ENCODE measurements at places on chromosomes 3 and 15.

GRCh38 chr3:183409219-183409618 lies 19.2 kb downstream of the MCF2L2 start:
- DNase-seq = no peak

GRCh38 chr3:188513662-188514328 lies 359.8 kb downstream of the LPP start:
- DNase-seq = no peak

DNA sequence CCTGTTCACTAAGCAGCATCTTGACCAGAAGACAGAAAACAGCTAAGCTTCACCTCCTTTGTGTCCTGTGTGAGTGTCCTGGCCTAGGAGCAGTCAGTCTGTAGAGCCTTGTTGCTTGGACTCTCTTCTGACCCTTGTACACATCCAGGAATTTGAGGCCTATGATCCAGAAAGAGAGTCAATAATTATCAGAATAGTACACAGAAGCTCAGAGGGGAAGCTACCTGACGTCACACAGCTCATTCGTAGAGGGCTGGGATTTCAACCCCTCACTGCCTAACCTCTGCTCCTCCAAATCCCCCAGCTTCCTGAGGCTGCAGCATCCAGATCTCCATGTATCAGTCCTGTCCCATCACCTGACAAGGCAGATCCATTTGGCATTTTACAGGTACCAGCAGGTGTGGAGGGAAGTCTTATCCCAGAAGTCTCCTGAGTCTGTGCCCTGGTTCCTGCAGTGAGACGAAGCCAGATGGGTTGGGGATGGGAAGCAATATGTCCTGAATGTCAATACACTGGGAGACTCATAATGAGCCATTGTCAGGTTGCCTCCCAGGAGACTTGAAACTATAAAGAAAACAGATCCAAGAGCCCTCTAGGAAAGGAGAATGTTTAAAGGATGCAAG lies 203.1 kb downstream of the MINAR1 start:
- no peak for DNase-seq

GRCh38 chr3:158532099-158532734 lies 38.8 kb upstream of the MLF1 start:
- peak; percentile 82 for DNase-seq

GRCh38 chr3:34254285-34254684 lies 455.9 kb downstream of the PDCD6IP start:
- DNase-seq = no peak

DNA sequence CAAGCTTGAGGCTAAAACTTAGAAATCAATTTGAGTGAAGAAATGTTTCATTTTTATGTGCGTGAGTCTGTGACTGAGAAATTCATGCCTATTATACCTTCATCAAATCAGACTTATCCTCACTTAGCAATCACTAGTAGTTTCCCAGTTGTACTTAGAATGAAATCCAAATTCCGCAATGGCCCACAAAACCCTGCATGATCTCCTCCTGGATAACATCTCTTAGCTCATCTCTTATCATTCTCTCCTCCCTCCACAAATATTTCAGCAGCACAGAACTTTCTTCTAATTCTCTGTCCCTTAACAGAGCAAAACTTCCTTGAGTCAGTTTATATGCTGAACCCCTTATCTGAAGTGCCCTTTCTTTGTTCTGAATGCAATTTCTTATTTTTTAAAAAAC lies 198.8 kb upstream of the TGFBR2 start:
- DNase-seq = no peak

GRCh38 chr3:30633718-30634117 lies 27.3 kb downstream of the TGFBR2 start:
- no peak for DNase-seq

DNA sequence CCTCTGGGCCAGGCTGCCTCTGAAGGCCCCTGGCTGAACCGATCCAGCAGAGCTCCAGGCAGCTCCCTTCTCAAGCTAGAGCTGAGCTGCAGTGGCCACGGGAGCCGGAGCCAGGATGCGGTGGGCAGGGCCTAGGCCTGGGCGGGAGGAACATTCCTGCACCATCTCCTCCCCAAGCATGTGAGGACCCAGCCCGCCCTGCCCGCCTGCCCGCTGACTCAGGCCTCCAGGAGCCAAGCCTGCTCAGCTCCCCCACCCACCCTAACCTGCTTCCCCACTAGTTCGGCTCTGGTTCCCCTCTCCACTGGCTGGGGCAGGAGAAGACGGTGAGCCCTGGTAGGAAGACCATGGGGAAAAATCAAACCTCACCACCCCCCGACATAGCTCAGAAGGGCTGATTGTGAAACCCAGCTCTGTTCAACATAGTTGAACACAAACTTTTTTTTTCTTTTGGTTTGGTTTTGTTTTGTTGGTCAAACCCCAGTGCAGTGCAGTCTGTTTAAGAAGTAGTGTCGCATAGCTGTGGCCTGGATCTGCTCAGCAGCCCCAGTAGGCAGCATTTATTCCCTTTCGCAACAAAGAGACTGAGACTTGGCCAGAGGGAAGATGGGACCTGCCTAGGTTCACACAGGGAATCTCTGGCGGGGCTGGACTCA lies 13.5 kb downstream of the SNX33 start:
- DNase-seq = no peak

DNA sequence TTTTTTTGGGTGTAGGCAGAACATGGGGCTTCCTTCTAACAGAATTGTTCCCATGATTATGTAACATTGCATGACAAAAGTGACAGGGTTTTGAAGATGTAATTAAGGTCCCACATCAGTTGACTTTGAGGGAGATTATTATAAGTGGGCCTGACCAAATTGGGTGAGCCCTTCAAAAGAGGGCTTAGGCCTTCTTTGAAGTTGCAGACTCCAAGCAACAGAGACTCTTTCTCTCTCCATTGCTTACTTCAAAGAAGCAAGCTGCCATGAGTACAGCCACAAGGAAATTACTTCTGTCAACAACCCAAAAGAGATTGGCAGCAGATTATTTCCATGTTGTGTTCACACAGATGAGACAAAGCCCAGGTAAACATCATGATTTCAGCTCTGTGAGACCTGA lies 348.2 kb downstream of the PDCD6IP start:
- DNase-seq = no peak

DNA sequence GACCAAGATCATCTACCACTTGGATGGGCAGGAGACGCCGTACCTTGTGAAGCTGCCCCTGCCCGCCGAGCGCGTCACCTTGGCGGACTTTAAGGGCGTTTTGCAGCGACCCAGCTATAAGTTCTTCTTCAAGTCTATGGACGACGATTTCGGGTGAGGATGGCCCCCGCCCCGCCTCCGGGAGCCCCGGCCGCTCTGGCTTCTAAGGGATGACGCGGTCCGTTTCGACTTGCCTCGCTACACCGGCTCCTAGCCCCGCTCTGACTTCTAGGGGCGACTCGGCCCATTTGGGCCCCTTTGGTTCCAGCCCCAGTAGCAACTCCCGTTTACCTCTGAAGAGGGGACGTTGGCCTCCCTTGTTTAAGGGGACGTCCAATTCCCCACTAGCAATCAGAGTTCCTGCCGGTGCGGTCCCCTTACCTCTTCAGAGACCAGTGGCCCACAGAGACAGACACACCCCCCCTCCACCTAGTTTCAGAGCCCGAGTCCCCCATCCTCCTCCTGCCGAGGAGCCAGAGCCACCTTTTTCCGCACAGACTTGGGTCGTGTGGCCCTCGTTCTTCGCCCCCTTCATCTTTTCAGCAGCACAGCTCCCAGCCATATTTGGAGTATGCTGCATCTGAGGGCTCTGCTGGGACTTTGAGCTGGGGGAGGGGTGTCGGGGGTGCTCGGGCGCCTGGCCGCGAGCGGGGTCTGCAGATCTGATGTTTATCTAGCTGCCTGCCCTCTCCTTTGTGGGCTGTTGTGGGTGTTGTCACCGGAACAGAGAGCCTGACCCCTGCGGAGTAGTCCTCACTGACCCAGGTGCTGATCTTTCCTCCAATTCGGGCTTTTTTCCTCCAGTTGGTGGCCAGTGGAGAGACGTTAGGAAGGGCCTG lies 706 bp downstream of the DVL3 start:
- peak; percentile 57 for DNase-seq

DNA sequence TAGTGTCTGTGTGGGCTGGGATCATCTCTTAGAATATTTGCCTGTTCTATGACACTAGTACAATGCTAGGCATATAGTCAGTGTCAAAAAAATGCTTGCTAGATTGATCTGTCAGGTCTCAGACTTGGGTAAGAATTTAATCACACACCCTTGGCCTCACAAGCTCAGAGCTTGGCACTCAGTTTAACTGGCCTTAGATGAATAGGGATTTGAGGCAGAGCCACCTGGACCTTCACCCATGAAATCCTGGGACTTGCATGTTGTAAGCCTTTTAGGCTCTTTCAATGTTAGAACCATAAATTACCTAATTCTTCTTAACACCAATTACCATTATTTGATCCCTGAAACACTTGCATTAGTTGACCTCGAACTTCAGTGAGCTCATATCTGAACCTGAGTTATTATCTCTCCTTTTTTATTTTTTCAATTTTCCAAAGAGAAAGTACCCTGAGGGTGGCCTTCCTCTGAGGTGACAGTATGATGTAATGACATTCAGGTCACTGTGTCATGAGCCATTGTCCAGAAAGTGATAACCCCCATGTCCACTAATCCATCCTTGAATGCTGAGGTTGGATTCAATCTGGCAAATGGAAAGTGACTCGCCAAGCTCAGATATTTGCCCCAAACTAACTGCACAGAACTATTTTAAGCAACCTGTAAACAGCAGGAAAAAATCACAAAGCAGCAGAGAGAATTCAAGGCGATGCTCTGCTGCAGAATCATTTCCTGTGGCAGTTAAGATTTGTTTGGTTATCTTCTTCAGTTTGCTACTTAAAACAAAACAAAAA lies 615.2 kb upstream of the NR2F2 start:
- DNase-seq = no peak

GRCh38 chr15:88487178-88487795 lies 19.8 kb downstream of the MRPS11 start:
- DNase-seq = no peak

DNA sequence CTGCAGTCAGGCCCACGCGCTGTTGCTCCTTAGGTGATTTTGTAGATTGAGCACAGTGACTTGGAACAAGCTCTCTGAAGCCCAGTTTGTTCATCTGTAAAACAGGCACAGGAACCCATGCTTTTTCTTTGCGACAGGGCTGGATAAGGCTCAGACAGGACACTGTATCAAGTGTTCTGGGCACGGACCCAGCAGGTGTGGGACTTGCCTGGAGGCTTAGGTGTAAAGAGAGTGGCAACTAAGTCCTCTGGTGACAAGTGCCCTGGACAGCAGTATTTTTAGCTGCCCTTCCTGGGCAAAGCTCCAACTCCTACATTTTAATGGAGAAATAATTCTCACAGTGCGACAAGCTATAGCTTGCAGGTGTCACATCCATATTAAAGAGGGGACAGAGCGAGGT lies 32.2 kb downstream of the CD276 start:
- peak; percentile 73 for DNase-seq

- no peak for DNase-seq
These were observed 50.5 kb downstream of the ATP1B3 start for GRCh38 chr3:141926929-141927328.

- no peak for DNase-seq
These were observed 28.4 kb downstream of the CRTC3 start for GRCh38 chr15:90558171-90558573.

- peak; percentile 46 for DNase-seq
These were observed 61.3 kb downstream of the CRYBG3 start for GRCh38 chr3:97882975-97883598.

DNA sequence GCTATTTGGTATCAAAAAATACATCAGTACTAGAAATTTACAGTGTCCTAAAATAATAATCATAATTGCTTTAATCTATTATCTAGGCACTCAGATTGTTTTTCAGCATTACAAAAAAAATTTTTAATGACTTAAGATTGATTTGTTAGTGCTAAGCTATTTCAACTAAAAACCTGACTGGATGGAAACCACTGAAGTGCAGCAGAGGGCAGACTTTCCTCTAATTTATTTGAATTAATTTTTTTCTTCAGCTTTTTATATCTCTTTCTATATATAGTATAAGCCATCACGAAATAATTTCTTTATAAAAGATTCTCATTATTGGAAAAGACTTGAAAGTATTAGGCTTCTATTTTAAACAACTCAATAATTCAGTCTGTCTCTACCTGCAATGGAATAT lies 131.4 kb downstream of the IQCH start:
- DNase-seq = no peak

DNA sequence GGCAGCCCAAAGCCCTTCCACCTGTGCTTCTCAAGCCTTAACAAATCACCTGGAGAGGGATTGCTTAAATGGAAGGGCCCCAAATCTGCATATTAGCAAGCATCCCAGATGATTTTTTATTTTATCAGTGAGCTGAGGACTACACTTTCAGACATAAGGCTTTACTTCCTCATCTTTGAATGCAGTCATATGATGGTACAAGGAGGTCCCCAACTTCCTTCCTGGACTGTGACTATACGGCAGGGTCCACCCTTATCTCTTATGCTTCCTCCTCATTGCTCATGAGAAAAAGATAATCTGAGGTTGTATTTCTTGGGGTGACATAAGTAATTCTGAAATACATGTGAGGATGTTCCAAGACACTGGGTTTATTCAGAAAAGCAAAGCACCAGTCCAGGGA lies 13.7 kb upstream of the HEG1 start:
- no peak for DNase-seq

DNA sequence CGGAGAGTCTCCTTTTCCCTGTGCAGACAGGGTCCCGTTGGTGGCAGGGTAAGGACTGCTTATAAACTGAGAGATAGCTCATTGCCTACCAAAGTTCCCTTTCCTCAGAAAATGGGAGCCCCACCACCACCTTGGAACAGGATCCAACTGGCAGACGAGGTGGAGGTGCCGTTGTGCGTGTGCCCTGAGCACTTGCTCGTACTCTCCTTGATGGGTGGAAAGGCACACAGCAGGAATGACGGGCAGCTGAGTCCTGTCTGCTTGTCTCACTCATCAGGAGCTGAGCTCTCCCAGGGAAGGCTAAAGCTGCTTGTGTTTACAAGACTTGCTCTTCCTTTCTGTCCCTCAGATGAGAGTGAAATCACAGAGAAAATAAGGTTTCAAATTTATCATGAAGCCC lies 60.7 kb downstream of the B3GNT5 start:
- no peak for DNase-seq

DNA sequence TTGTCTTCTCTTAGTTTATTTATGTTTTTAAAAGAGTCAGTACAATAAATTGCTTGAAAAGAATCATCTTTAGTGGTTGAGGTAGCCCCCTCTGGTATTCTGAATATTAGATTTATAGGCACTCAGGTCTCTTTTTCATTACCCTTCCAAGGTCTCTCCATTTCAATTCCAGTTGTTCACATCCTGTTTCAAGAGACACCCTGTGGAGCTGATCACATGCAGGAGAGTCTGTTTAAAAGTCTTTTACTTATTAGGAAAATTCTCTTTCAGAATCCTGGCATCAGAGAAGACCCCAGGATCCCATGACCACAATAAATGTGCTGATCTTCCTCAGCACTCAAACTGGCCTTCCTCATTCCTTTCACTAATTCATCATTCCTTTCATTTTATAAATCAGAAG lies 195.7 kb downstream of the ZIC4 start:
- no peak for DNase-seq

GRCh38 chr3:27680517-27681246 lies 41.4 kb downstream of the EOMES start:
- DNase-seq = no peak

- no peak for DNase-seq
These were observed 509.9 kb downstream of the VGLL3 start for GRCh38 chr3:86481031-86481430.

Measured in NCI-H1105 treated with DMSO at 0.1 percent for 48 hours (cell line).